Stimulated activated CD4-positive, alpha-beta T cell treated with anti-CD3 and anti-CD28 coated beads, TNF-alpha, amount 100 ng/mL, for 48 hours (primary cell): ENCODE measurements at places on chromosomes 5 and 9.

- peak; percentile 27 for DNase-seq
Measured at GRCh38 chr5:170603578-170604565, 100.1 kb downstream of the KCNIP1 start.

DNA sequence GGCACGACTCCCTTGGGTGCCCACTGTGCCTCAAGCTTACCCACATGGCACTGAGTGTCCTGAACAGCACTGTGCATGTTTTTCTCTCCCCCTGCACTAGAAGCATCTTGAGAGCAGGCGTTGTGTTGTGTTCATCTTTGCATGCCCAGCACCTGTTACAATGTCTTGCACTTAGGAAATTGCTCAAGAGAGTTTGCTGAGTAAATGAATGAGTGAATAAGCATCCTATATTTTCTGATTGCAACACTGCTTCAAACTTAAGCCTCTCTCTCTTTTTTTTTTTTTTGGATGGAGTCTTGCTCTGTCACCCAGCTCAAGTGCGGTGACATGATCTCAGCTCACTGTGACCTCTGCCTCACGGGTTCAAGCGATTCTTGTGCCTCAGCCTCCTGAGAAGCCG lies 94.5 kb downstream of the LMNB1 start:
- DNase-seq: no peak

DNA sequence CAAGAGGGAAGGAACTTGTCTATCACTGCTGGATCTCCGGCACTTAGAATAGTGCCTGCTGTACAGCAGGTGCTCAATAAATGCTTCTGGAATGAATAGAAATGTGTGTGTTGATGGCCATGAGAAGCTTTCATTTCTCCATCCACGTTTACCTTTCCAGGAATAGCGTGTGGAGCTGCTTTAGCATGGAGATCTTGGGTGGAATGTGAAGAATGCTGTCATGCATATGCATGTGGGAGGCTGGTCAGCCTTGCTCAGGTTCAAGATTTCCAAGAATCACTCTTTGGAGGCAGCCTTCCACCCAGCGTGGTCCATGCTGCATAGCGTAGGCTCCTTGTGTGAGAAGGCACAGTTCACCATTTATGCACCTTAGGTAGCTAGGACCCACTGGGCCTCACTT lies 19.2 kb downstream of the COL15A1 start:
- DNase-seq: no peak

DNA sequence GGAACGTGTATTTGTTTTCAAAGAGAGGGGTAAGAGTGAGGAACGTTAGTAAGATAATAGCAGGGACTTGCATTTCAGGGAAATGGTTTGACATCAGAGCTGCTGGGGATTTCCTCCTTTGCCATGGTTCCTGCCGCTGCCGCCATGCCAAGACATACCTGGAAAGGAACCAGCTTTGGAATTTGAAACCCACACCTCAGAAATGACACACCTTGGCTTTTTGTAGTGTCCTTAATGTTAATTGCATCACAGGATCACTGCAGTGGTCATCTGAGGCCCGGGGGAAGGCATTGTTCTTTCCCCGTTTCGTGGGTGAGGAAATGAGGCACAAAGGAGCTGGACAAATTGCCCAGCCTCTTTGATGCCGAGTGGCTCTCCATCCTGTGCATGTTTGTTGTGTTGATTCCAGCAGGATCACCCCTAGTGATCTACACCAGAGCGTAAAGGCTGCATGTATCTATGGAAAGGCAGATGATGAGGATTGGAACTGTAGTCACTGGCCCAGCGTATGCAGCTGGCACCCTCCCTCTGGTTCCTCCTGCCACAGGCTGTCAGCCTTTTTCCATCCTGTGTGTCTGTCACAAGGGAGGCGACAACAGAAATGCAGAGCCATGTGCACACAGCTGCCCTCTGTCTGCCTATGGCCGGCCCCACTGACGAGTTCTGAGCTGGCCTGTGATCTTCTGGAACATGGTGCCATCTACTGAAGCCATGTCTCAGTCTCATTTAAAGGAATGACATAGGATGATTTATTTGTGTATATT lies 37.8 kb downstream of the SLC46A2 start:
- no peak for DNase-seq

DNA sequence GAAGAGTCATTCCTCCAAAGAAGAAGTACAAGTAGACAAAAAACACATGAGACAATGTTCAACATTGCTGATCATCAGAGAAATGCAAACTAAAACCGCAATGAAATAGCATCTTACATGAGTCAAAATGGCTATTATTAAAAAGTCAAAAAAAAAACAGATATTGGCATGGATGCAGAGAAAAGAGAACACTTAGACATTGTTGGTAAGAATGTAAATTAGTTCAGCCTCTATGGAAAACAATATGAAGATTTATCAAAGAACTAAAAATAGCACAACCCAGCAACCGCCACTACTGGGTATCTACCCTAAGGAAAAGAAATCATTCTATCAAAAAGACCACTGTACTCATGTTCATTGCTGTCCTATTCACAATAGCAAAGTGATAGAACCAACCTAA lies 157.5 kb downstream of the CHSY3 start:
- no peak for DNase-seq
